Heart right ventricle (tissue), 16 donors: ENCODE measurements at places on chromosomes 13 and 19. TPM values are rescaled to one million over a fixed set of nuclear protein-coding genes. Genes with fewer than 3 reads are reported as not detected.

The CNFN gene
- polyA plus RNA-seq: 7.2 TPM

DNA sequence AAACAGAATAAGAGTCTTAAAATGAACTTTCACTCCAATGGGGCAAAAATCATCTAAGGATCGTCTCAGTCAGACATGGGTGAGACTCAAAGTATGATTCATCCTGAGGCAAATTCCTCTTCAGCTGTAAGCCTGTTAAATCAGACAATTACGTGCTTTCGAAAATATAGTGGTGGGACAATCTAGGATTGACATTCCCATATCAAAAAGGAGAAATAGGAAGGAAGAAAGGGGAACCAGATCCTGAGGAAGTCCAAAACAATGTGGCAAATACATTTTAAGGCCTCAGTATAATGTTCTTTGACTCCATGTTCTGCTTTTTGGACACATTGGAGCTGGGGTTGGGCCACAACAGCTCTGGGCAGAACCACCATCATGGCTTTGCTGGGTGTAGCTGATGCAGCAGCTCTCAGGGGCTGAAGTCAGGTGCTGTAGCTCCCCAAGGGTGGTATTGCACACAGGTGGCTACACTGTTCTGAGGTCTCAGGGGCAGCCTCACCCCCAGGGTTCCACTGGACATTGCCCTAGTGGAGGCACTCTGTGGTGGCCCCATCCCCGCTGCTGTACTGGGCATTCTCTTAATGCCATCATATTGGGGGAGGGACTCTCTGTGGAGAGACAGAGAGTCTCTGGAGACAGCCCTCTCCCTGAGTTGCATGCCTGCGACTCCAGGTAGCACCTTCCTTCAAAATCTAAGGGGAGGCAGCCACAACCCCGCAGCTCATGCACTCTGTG is 5.7 kb upstream of the FPR3 start:
- no peak overlapping the region for H3K4me3 ChIP-seq
- DNase-seq: no peak

The CACNG6 gene
- polyA plus RNA-seq: not detected

The ICAM5 gene
- 1.0 TPM for polyA plus RNA-seq

DNA sequence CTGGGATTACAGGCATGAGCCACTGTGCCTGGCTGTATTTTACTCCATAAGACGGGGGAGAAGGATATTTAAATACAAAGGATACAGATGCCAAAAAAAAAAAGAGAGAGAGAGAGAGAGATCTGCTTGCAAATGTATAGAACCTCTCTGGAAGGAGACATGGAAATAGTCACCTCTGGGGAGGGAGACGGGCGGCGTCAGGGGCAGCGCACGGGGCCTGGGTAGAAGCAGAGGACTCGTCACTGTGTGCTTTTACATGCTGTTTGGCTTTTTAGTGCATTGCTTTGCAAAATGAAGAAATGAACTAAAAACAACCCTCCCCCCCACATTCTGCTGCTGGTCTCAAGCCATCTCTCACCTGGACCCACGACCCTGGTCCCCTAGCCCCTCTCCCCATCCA is 4.8 kb upstream of the ZNF653 start:
- H3K27me3 ChIP-seq: no peaks in the 10 kb centered on the region
- H3K27ac ChIP-seq: no peak overlapping the region
- DNase-seq: no peak
- peaks cover 8% of the 10 kb centered on the region for H3K4me1 ChIP-seq
- H3K4me3 ChIP-seq: no peak overlapping the region
- H3K36me3 ChIP-seq: no peaks in the 10 kb centered on the region

- DNase-seq: no peak
- H3K4me1 ChIP-seq: no peaks in the 10 kb centered on the region
- H3K27me3 ChIP-seq: no peaks in the 10 kb centered on the region
- no peak overlapping the region for H3K27ac ChIP-seq
- H3K36me3 ChIP-seq: no peaks in the 10 kb centered on the region
These were observed 316.0 kb downstream of the PCDH9 start for GRCh38 chr13:66914155-66914554.

- H3K36me3 ChIP-seq: no peaks in the 10 kb centered on the region
- H3K4me3 ChIP-seq: no peak overlapping the region
- H3K4me1 ChIP-seq: no peaks in the 10 kb centered on the region
These were observed 3.4 kb downstream of the NAPSA start for GRCh38 chr19:50362030-50362412.

DNA sequence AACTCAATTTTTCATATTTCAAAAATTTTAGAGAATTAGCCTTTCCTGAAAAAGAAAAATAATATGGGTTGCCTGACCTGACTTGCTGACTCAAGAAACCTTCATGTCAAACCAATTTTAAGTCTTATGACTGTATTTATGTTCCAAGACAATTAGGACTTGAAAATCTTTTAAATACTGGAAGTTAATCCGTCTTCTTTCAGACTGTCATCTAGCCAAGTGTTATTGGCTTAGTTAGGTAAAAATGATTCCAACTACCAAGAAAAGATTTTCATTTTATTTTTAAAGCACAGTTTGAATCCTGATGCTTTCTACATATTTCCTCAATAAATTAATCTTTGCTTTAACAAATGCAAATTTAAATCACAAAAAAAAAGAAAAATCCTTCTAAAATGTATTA is 337.6 kb downstream of the SLITRK6 start:
- H3K27ac ChIP-seq: no peak overlapping the region
- no peaks in the 10 kb centered on the region for H3K27me3 ChIP-seq
- H3K4me3 ChIP-seq: no peak overlapping the region

DNA sequence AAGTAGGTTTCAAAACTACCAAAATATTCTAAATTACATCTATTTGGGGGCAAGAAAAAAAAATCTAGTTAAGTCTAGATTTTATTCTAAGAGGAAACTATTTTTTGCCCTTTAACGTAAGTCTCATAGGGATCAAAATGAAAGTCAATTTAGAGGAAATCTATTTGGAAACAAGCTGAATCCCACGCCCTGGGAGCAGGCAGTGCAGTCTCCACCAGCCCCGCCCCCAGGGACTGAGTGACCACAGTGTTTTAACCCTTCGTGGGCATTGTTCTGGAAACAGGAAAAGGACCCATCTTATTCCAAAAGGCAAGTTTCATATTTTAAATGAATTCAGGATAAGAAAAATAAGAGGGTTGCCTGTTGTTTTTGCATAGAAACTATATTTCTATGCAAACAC is 209.7 kb downstream of the SPRY2 start:
- peak; percentile 89 for DNase-seq
- peak overlapping the region; percentile 34 for H3K4me3 ChIP-seq
- no peaks in the 10 kb centered on the region for H3K27me3 ChIP-seq
- H3K27ac ChIP-seq: peak overlapping the region; percentile 86

- H3K27me3 ChIP-seq: no peaks in the 10 kb centered on the region
- H3K27ac ChIP-seq: no peak overlapping the region
- no peak overlapping the region for H3K4me3 ChIP-seq
- no peak for DNase-seq
These were observed 9.3 kb downstream of the KCTD15 start for GRCh38 chr19:33805840-33806433.

DNA sequence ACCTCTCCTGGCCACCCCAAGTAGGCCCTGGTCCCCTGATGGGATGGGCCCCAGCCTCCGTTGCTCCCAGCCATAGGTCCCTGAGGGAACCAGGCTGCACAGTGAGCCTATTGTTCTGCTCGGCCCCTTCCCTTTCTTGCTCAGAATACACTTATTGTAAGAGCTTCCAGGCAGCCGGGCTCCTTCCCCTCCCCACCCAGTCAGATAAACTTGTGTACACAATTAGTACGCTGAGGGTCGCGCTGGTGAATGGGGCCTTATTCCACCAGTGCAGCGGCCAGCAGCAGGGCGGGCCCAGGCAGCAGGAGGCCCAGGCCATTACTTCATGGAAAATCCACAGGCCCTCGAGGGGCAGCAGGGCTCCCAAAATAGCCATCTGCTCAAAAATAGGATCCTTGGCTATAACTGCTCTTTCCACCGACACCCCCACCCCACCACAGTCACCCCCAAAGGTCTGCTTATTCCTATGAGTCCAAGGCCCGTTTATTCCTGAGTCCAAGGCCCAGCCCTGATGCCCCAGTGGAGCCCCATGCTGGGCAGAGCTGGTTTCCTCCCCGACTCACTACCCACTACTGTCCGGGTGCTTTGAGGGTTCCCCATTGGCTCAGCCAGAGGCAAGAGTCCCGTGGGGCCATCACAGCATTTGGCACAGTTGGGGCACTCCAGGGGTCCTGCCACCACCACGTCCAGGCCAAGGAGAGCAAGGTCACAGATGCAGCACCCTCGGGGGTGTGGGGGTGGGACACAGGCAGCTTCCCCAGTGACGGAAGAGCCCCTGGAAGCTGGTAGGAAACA is 22.1 kb downstream of the CAPN12 start:
- no peaks in the 10 kb centered on the region for H3K27me3 ChIP-seq

DNA sequence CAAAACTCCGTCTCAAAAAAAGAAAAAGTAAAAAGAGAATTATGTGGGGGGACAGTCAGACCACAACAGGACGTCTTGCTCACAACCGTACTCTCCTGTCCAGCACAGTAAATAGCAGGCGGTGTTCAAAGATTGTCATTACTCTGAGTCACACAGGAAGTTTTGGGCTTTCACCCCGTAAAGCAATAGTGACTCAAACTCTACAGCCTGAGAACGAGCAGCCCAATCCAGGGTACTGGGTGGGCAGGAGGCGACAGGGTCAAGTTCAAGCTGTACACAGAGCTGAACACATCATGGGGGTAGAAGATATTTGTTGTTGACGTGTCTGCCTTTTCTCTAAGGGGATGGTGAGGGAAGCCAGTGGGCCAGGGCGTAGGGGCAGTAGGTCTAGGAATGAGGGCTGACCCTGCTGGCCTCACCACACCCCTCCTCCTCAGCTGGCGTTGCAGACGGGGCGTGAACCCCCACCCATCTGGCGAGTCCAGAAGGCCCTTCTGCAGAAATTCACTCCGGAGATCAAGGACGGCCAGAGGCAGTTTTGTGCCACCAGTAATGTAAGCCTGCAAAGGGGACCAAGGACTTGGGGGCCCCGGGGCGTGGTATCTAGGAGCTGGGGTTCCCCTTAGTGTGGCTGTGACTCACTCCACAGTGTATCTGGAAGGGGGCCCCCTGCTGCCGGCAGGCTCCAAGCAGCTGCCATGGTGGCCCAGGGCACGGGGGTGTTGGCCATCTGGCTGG is 23.3 kb downstream of the PRR12 start:
- no peak overlapping the region for H3K27ac ChIP-seq
- no peaks in the 10 kb centered on the region for H3K27me3 ChIP-seq
- H3K4me1 ChIP-seq: no peaks in the 10 kb centered on the region
- peaks cover 29% of the 10 kb centered on the region for H3K36me3 ChIP-seq
- DNase-seq: no peak

The RASAL3 gene
- 0.64 TPM for polyA plus RNA-seq

The NLRP7 gene
- polyA plus RNA-seq: not detected

- H3K27ac ChIP-seq: peak overlapping the region; percentile 86
- no peaks in the 10 kb centered on the region for H3K27me3 ChIP-seq
- H3K36me3 ChIP-seq: peaks cover 30% of the 10 kb centered on the region
These were observed 19.9 kb downstream of the SBK2 start for GRCh38 chr19:55516878-55517620.

DNA sequence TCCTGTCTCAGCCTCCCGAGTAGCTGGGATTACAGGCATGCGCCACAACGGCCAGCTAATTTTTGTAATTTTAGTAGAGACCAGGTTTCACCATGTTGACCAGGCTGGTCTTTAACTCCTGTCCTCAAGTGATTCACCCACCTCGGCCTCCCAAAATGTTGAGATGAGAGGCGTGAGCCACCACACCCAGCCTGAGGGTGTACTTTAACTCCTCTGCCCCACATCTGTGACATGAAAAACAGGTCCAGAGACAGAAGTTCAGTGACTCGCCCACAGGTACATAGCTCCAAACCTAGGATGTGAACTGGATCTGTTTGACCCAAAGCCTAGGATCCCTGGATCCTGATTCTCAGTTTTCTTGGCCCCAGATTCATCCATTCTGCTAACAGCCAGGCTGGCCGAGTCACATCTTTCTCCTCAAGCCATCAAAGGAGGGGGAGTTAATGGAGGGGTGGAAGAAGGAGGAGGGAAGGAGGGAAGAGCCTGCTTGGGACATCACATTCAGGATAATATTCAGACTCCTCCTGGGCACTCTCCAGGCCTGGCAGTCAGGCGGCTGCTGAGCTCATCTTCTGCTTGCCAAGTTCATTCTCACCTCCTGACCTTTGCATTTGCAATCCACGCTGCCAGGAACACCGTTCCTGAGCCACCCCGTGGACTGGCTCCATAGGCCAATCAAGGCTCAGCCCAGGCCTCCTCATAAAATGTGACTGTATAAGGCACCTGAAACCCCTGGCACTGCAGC is 3.1 kb downstream of the SPC24 start:
- DNase-seq: peak; percentile 66
- no peaks in the 10 kb centered on the region for H3K27me3 ChIP-seq
- peak overlapping the region; percentile 82 for H3K27ac ChIP-seq

GRCh38 chr13:97212601-97213040 is 9.5 kb upstream of the MBNL2 start:
- no peaks in the 10 kb centered on the region for H3K4me1 ChIP-seq
- H3K4me3 ChIP-seq: no peak overlapping the region
- H3K27ac ChIP-seq: no peak overlapping the region
- no peak for DNase-seq
- no peaks in the 10 kb centered on the region for H3K27me3 ChIP-seq
- H3K36me3 ChIP-seq: no peaks in the 10 kb centered on the region

- peaks cover 7% of the 10 kb centered on the region for H3K4me1 ChIP-seq
- H3K27me3 ChIP-seq: no peaks in the 10 kb centered on the region
- no peak for DNase-seq
- H3K27ac ChIP-seq: no peak overlapping the region
These were observed 382.3 kb downstream of the DLEU7 start for GRCh38 chr13:50461189-50461588.

The S1PR5 gene
- polyA plus RNA-seq: 0.13 TPM
